ENCODE measurements at places on chromosomes 12 and 14.

DNA sequence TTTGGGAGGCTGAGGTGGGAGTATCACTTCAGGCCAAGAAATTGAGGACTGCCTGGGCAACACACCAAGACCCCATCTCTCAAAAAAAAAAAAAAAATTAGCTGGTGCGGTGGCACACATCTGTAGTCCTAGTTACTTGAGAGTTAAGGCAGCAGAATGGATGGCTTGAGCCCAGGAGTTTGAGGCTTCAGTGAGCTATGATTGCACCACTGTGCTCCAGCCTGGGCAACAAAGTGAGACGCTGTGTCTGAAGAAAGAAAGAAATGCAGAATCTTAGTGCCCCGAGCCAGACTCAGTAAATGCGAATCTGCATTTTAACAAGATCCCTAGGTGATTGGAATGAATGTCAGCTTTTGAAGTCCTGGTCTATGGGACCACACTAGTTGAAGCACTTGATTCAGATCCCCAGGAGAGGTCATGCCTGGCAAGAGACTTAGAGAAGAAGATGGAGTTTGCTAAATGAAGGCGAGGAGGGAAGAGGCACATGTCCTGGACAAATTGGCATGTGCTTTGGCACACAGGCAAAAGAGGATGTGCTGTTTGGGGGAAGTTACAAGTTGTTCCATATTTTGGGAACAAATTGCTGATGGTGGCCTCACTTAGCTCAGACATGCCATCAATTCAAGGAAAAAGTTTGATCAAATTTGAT is 56.6 kb downstream of the DRAM1 start:
- DNase-seq: no peak

DNA sequence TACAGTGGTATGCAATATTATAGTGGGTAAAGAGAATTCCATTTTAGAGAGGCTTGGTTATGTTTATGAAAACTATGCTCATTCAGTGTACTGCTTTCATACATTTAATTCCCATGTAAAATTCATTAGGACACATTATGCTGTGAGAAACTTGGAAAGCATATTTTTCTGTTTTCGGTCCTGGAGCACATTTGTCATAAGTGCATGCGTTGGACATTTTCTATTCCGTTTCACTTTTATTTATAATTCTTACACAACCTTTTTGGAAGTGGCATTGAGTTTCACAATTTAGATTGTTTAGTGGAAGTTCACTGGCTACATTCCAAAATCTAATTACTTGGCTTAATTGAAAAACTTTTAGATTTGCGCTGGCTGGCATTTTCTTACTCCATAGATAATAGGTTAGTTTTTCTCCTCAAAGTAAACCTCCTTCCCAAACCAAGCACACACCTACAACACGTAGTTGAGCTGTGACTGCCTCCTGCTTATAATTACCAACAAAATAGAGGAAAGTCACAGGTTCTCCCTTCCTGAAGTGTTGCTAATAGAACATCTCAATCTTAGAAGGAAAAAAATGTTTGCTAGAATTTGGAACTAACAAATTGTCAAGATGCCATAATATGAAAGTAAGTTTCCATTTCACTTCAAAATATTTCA is 938.5 kb downstream of the TRHDE start:
- no peak for DNase-seq

DNA sequence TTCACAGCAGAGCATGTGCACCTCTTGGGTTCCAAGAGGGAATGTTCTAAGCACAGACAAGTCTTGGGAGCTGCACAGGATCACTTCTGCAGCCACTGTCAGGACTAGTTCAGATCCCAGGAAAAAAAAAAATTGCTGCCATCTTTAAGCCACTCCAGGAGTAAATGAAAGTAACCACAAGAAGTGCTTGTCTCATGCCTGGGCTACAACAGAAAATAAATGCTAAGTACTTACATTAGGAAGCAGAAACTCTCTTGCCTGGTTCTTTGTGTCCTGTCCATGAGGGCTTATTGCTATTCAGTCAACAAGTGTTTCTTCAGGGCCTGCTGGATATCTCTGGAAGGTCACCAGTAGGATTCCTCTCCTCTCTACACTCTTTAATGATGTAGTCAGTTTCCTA is 176.1 kb downstream of the KTN1 start:
- no peak for DNase-seq

- DNase-seq: no peak
Observed at GRCh38 chr14:96180043-96180874, 24.4 kb upstream of the BDKRB2 start.

- no peak for DNase-seq
Observed at GRCh38 chr12:97275728-97276590, 186.6 kb upstream of the RMST start.

- DNase-seq: no peak
Observed at GRCh38 chr14:32564596-32564995, 235.5 kb downstream of the AKAP6 start.

- no peak for DNase-seq
Observed at GRCh38 chr12:4807116-4807783, 87.0 kb downstream of the GALNT8 start.

DNA sequence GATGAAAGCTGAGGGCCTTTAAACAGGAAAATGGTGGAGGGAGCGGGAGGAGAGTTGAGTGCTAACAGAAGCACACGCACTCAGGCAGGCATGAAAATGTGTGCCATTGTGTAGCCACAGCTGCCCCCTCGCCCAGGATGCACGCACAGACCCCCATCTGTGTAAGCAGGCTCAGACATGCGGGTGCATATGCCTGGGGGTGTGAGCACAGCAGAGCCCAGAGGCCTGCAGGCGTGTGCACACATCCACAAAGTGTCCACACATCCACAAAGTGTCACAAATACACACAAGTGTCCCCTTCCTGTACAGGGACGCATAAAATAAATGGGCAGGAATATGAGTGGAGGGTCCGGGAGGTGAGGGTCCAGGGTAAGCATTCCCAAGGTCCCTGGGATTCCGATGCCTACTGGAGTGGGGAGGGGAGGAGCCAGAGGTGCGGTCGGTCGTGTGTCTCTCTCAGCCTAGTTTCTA is 805 bp upstream of the KRT7 start:
- no peak for DNase-seq

- no peak for DNase-seq
Observed at GRCh38 chr14:74572726-74573301, 39.2 kb downstream of the LTBP2 start.

DNA sequence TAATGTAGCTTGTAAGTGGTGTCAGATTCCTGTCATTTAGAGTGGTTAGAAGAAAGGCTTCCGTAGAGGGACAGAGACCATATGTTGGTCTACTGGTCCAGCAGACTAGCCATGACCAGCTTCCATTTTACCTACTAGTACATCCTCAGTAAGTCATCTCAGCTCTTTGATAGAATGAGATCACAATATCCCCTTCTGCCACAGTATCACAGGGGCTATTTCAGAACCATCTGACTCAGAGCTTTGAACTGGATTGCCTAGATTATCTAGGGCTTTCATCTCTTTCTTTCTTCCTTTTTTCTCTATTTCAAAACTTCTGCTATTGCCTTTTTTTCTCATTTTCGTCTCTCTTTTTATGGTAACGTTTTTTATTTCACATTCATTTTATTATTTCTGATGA is 4.7 kb downstream of the ZDHHC17 start:
- DNase-seq: no peak

Data from stimulated activated CD4-positive, alpha-beta T cell treated with anti-CD3 and anti-CD28 coated beads, Interleukin-15, amount 100 ng/mL, for 1 hour (primary cell).